ENCODE measurements at places on chromosomes 11 and 22.

- no peak for DNase-seq
Observed at GRCh38 chr11:95092549-95093324, 3.1 kb downstream of the ENDOD1 start.

- DNase-seq, result no peak
Observed at GRCh38 chr11:47857892-47858543, 9.9 kb upstream of the NUP160 start.

DNA sequence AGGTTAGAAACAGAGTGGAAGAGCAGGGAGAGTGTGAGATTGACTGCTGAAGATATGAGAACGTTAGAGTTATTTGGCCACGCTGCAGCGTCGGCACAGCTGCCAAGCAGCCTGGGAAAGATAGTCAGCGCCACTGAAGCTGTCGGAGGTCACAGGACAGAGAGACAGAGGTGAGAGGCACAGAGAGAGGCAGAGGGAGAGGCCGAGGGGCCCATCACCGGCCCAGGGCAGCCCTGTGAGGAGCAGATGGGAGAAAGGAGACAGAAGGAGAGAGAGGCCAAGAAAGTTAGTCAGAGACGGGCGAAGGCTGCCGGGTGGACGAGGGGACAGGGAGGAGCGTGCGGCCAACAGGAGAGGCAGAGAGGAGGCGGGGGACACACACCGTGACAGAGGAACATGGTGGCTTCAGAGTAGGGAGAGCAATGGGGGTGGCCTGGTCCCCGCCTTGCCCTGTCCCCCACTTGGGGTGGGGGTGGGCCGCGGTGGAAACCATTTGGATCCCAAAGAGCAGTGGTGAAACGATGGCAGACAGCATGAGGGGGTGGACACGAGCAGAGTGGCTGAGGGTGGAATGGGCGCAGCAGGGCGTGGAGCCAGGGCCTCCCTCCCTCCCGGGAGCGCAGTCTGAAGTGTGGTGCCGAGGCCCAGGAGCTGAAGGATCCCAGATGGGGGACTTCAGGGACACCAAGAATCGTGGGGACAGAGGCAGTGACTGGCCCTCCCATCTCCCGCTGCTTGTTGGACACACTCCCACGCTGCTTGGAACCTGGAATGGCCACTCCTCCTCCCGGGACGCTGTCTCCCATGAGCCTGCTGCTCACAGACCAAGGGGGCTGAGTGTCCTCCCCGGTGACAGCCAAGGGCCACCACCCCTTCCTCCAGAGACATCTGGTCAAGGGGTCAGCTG lies 26.6 kb downstream of the LRRC10B start:
- no peak for DNase-seq

DNA sequence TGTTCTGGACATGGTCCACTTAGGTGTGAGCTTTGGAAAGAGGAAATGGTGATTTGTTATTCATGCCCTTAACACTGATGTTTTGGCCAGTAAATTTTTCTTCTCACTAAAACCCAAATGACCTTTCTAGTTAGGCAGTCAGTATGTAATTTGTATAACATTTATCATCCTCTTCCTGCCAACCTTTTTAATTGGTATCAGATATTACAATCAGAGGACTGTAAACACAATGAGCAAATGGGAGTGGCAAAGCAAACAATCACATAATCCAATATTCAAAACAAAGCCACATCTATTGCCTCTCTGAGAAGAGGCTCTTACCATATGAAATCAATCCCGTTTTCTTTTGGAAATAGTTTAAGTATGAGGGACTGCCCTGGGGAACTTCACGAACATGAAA lies 49.1 kb downstream of the BBOX1 start:
- no peak for DNase-seq

DNA sequence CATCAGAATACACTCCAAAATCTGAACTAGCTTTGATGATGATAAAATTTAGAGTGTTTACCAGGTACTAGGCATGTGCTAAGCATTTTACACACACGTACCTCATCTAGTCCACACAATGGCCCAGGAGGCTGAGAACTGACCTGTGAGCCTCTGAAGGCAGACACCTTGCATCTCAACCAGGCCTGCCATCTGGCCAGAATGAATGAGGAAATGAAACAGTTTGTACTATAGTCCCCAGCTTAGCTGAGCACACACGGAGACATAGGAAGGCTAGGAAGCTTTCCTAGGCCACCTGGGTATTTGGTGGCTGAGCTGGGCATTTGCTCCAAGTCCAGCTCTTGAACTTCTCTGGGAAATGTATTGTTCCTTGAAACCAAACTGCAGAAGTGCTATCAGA lies 6.9 kb upstream of the SHANK3 start:
- no peak for DNase-seq

- no peak for DNase-seq
Observed at GRCh38 chr22:30312053-30312452, 14.7 kb downstream of the TBC1D10A start.

- DNase-seq, result no peak
Observed at GRCh38 chr11:74283580-74284180, 27.8 kb downstream of the P4HA3 start.

GRCh38 chr11:119341222-119342022 lies 739 bp upstream of the C1QTNF5 start:
- no peak for DNase-seq

GRCh38 chr22:27462190-27462589 lies 339.4 kb downstream of the MN1 start:
- DNase-seq, result no peak

GRCh38 chr11:108965306-108966001 lies 300.6 kb downstream of the DDX10 start:
- DNase-seq, result no peak

DNA sequence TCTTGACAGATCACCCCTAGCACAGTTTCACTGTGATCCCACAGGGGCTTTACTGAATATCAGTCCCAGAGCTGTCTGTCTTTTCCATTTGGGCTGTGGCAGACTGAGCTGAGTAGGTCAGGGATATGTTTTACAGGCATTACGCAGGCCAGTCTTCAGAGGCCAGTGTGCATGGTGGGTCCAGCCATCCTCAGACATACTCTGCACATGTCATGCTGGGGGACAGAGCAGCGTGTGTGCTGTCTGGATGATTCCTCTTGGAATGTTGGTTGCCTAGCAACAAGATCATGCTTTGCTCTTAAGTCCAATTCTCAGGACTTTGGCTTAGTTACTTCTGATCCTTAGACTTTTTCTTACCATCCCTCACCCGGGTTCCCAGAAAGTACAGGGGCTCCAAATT lies 736.5 kb downstream of the DLG2 start:
- no peak for DNase-seq
